MCF 10A (cell line): ENCODE measurements at places on chromosomes 3 and 15. TPM values are rescaled to one million over a fixed set of nuclear protein-coding genes. Genes with fewer than 3 reads are reported as not detected.
A peak's percentile ranks its signal among the peaks of the same experiment; 100 is the strongest.

GRCh38 chr3:117526470-117527079, 817.0 kb downstream of the TUSC7 start:
- DNase-seq: peak; percentile 40

DNA sequence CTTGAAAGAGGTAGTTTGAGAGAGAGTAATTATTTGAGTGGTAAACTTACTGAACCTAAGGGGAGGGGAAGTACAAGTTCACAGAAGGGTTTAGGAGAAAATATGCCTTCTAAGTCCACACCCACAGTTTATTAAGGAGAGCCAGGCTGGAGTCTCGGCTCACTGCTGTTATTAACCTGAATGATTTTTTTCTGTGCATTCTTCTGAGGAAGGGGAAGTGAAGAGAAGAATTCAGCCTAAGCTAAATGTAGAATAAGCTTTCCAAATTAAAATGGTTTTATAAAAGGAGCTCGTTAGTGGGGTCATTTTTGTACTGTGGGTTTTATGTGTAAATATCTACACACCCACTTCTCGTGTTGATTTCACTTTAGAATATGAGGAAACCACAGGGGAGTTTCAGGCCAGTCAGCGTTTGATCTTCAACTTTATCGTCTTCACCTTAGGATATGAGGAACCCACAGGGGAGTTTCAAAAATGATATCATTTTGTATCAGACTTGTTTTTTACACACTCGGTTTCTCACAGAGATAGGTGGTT, 1.5 kb downstream of the WHAMM start:
- peak; percentile 8 for DNase-seq

- no peak for DNase-seq
Measured at GRCh38 chr3:101095693-101096430, 102.6 kb upstream of the ABI3BP start.

Gene C2CD4A
- total RNA-seq: 0.16 TPM in 1 of 2 replicates, not detected in the other

- no peak for DNase-seq
Measured at GRCh38 chr3:192835818-192836815, 81.5 kb downstream of the MB21D2 start.

DNA sequence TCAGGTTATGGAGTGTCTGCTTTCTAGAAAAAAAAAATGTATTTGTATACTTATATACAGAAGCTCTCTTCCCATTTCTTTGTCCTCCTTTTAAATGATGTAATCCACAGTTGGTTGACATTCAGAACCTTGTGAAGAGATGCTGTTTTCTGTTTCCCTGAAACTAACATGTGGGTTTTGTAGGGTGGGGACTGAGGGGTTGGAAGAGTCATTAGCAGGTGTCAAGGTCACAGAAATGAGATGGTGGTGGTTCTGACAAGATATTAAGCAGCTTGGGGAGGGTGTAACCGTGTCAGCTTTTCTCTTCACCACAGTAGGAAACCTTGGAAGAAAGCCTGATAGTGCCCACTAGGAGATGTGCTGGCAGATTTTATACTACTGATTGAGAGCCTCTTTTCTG, 2.4 kb downstream of the RASA2 start:
- DNase-seq: no peak

Gene B3GALNT1
- total RNA-seq: 3.0 and 3.6 TPM in 2 replicates

DNA sequence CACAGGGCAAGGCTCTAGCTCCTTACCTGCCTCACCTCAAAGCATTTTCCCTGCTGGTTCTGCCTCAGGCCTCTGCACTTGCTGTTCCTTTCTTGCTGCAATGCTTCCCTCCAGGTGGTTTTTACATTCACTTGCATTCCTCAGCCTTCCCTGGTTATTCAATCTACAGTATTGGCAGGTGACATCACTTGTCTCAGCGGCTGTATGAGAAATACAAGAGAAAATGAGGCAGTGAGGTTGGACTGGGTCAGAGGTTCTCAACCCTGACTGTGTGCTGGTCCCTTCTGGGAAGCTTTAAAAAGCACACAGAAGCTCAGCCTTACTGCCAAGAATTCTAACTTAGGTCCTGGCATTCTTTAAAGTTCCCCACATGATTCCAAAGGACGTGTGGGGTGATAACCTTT, 26.7 kb downstream of the SIAH2 start:
- DNase-seq: no peak
